Hepatic stellate cell (primary cell): ENCODE measurements at places on chromosomes 4 and X.

DNA sequence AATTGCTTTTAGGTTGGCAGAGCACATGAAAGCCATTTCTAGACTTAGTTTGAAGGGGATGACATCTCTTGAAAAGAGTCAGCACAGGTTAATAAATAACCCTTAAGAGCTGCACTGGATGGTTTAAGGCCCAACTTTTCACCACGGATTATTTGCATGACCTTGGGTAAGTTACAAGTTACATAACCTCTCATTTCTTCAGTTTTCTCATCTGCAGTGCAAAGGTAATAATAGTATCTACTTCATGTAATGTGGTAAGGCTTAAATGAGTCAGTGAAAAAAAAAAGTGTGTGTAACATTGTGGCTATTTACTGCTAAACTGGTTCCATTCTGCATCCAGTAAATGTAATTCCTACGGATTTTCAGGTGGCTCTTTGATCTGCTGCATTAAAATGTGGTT is 715.8 kb downstream of the CCSER1 start:
- no peak for DNase-seq

DNA sequence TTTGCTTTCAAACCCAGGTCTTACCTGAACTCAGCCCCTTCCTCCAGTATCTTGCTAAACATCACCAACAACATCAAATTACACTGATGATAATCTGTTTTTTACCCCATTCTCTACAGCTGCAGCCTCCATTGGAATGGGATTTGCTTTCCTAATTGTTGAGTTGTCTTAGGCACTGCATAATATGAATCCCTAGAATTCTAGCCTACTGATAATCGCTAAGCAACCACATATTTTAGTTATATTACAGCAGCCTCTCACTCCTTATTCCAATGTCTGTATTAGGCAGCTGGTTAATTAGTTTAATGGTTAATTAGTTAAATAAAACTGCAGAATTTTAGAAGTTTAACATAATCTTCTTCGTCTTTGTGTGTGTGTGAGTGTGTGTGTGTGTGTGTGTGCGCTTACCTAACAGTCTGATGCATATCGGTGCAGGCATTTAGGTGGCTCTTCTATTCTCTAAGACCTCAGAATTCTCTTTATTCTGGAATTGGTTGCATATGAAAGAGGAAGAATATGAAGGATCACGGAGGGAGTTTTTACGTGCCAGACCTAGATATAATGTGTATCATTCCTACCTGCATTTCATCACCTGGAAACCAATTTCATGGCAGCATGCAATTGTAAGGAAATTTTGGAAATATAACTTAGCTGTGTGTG is 5.3 kb upstream of the COMMD8 start:
- peak; percentile 22 for DNase-seq

DNA sequence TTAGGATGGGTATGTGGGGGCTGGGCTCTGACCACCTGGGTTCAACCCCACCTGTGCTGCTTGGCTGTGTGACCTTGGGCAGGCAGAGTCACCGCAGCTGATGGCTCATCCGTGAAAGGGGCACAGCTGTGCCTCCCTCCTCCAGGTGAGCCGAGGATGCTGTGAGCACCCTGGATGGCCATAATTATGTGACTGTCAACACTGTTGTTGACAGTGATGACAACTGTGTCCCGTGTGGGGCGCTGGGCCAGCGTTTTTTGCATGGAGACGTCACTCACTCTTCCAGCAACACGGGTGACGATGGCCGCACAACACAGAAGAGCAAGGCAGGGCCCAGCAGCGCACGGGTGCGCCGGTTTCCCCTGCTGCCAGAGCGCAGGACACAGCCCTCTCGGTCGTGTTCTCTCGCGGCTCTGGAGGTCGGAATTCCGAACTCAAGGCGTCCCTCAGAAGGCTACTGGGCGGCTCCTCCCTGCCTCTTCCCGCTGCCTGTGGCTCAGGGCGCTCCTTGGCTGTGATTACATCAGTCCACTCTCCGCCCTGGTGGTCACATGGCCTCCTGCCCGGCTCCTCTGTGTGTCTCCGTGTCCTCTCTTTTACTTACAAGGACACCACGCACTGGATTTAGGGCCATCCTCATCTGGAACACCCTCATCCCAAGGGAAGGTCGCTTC is 1.3 kb downstream of the SH3TC1 start:
- DNase-seq, result peak; percentile 77

DNA sequence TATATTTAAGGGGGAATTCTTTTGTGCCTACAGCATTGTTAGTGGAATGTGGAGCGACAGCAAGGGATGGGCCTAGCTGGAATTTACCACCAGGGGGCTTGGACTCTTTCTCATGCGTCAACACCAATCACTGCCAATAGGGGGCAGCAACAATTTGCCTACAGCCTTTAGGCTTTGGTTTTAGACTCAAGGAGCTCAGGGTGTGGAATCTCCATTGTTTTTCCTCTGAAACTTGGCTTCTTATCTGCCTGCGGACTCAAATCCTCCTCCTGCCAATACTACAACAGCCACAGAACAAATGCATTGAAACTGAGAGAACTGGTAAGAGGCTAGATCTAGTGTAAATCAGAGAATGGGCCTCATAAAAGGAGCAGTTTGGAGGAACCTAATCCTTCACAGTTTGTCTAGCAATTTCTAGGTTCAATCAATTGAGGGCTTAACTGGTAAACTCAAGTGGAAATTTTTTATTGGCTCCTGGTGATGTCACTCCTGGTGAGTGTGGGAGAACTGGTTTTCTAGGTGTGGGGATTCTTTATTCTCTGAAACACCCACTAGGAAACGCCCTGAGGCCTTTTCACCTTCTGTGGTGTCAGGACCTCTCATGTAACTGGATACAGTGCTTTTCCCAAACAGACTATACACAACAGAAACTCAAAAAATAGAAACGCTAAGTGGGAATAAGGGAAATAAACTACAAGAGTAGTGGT is 27.9 kb upstream of the TMSB4X start:
- peak; percentile 57 for DNase-seq

DNA sequence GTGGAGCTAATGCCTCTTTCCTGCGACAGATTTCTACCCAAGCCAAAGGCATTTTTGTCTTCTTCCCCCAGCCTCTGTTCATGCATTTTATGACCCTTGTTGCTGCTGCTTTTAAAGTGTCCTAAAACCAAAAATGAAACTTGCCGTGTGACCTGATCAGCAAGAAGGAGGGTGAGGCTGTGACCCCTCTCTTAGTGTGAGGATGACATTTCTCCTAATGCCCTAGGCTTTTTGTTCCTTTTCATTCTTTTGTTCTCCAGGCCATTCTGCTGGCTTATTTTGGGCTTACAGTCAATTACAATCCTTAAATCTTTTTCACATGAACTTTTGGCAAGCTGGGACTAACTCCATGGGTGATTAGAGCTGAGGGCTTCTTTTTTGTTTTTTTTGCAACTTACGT is 34.4 kb downstream of the PTTG2 start:
- DNase-seq, result no peak

- DNase-seq, result no peak
Observed at GRCh38 chrX:151019856-151020255, 36.7 kb downstream of the HMGB3 start.

DNA sequence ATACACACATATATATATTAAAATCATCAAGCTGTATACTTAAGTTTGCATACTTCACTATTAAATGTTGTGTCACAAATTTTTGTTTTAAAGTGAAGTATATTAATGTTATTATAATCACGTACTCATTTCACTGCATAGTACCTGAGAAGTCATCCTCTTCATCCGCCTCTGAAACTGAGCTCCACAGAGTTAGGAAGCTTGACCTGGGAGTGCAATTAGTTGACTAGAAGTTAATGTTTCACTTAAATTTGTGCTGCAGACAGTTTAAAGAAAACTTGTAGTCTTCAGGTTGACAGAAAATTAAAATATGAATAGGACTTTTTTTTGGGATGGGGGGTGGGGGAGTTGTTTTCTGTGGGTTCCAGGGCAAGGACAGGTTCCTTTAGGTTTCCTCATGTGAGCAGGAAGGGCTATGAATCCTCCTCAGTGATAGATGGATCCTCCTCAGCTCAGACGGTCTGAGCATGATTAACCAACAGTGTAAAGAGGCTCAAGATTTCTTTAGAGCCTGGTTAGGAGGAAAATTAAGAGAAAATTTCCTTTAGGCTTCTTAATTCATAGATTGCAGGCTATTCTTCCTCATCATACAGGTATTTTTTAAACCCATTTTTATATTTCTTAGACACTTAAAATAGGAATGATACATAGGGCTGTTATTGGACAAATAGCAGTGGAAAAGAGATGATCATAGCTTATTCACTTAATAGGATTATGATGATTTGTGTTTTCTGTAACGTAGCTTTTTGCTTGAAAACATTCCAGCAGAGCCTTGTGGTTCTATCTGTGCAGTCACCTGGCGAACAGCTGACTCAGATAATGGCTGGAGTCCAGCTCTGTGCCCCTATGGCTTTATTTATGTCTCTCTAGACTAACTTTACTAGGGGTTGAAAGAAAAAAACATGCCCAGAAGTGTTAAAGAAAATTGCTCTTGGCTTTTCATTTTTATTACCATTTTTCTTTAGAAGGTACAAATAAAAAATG is 102.7 kb downstream of the SLC4A4 start:
- DNase-seq, result no peak

- DNase-seq, result no peak
Observed at GRCh38 chr4:116070283-116070682, 956.9 kb upstream of the NDST4 start.

DNA sequence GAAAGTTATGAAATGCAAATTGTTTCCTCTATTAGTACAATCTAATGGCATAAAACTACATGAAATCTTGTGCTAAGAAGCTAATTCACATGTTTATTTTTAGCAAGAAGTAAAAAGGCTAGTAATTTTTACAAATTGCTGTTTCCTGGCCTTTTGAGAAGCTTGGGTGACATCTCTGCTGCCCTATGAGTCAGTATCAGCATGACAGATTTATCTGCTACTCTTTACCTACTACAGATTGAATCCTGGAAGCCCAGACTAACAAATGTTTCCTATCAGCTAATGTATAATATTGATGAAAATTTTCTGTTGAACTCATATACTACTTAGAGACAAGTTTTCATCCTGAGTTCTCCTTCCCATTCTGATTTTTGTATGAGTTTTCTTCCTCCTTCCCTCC is 232.4 kb downstream of the DCTD start:
- no peak for DNase-seq

DNA sequence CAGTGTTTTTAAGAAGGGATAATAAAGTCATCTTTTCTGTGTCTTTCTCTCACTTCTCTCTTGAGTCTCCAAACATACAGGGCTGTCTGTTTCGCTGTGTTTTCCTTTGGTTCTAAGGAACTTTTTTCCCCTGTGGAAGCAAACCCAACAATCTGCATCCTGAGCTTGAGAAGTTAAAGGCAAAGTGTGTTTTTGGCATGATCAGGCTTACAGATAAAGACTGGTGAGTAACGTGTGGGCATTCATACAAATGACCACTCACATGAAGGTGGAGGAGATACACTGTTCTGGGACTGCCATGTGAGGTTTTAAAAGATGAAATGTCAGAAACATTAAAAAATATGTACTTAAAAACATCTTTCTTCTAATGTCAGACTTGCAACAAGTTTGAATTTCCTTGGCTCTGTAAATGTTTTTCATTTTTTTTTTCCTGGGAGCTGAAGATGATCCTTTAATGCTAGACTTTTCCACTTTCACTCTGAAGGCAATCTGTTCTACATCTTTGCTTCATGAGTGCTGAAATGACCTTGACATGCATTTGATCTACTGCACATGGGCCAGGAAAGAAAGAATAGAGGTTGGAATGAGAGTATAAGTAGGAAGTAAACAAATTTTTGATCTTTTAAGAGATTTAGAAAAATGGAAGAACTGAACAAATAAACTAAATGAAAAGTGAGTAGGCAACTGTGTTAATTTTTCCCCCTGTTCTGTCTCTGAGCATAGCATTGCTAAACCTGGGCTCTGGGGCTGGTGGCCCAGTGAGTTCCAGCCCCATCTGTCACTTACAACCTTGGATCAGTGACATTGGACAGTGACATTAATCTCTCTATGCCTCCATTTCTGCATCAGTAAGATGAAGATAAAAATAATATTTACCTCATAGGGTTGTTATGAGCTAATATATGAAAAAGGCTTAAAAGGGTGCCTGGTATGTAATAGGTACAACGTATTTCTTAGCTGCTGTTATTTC is 151.1 kb upstream of the TBC1D9 start:
- DNase-seq, result no peak

- no peak for DNase-seq
Observed at GRCh38 chr4:42558156-42558555, 98.7 kb downstream of the ATP8A1 start.

DNA sequence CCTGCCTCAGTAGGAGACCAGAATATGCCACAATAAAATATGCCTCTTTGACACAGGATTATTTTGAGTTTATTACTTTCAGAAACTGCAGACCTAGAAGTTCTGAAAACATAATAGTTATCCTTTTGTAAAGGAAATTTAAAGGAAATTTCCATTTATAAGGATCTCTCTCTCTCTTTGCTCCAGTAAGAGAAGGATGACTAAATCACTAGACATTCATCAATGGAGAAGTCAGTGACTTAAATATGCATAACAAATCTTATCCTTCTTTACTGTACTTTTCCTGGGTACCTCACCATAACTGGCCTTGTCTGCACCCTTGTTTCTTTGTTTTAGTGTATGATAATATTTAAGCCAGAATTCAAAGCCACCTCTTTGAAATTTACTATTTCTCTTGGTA is 28.3 kb upstream of the OPHN1 start:
- DNase-seq, result no peak

- DNase-seq, result peak; percentile 66
Observed at GRCh38 chrX:40152741-40153344, 55.1 kb upstream of the BCOR start.

DNA sequence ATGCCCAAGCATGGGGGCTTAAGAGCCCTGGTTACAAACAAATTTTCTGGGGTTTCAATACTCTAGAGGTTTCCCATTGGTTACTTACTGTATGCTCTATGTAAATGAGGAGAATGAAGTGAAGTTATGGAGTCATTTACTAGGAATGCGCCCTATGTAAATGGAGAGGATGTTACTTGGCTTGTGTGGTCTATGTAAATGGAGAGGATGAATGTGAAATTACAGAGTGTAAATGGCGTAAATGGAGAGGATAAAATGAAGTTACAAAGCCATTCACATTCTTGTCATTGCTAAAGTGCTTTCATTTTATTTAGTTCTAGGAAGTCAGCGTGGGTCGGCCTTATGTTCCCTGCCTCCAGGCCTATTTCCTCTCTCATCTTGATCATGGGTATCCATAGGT is 810.5 kb upstream of the ADGRL3 start:
- DNase-seq, result no peak

DNA sequence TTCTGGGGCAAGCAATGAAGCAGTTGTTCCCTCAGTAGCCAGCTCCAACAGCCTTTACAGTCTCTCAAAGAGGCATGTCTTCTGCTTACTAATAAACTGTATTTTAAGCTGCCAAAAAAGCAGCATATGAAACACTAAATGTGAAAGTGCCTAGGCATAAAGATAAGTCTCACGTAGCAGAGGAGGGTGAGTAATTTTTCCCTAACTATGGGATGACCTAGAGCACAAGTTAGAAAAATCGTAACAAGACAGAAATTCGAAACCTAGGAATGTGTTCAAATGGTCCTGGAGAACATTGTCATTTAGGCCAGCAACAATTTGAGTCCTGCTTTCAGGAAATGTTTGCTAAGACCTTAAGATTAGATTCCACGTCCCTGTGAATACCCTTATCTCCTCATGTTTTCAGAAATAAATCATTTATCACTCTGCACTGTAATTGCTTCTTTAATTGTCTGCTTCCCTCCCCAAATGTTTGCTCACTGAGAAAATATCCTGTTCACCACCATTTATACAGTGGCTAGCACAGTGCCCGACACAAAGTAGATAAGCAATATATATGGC is 222.2 kb downstream of the KCNIP4 start:
- DNase-seq, result no peak

GRCh38 chr4:176988226-176988625 is 195.5 kb upstream of the VEGFC start:
- DNase-seq, result peak; percentile 44

- DNase-seq, result no peak
Observed at GRCh38 chrX:71198066-71198465, 25.0 kb upstream of the GJB1 start.

- no peak for DNase-seq
Observed at GRCh38 chr4:96149894-96150293, 310.0 kb downstream of the PDHA2 start.
